ENCODE measurements at places on chromosomes 1 and 21.

GRCh38 chr1:12774801-12775345, 1.3 kb downstream of the PRAMEF12 start:
- no peak for DNase-seq

GRCh38 chr1:3289502-3289901, 165.0 kb upstream of the ARHGEF16 start:
- DNase-seq: no peak

GRCh38 chr1:176461576-176461975, 1.4 kb upstream of the PAPPA2 start:
- no peak for DNase-seq

DNA sequence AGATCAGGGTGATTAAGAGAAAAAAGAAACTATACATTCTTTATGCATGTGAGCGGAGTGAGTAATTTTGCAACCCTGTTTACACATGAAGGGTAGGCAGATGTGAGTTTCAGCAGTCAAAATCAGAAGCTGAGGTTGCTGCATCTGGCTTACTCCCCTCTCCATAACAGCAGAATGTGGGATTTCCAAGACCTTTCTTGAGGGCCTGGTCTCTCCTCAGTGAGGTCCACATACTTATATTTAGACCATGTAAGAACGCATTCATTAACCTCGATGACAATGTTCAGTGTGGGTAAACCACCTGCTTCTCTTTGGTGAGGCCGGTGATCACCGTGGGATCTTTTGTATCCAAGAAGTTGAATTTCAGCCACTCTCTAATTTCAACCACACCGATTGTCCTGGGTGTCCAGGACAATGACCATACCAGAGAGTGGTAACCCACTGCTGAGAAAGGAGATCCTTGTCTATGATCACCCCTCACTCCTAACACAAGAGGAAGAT, 18.7 kb upstream of the RAP1A start:
- peak; percentile 92 for DNase-seq

DNA sequence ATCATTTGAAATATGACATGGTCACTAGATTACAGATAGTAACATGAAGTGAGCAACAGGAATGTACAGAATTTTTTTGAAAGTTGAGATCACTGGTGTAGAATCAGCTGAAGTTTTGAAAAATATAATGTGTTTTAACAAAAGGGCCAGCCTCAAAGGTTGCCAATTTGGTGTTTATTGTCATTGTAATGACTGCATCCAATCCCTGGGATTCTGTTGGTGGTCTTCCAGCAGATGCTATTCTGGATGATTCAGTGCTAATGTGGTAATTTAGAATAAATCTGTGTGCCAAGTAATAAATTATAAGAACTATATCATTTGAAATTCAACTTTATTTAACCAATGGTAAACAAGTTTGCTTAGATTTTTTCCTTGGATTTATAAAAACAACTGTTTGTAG, 436.4 kb upstream of the PKN2 start:
- DNase-seq: no peak

- DNase-seq: no peak
These were observed 317.1 kb downstream of the DPYD start for GRCh38 chr1:97603776-97604175.

DNA sequence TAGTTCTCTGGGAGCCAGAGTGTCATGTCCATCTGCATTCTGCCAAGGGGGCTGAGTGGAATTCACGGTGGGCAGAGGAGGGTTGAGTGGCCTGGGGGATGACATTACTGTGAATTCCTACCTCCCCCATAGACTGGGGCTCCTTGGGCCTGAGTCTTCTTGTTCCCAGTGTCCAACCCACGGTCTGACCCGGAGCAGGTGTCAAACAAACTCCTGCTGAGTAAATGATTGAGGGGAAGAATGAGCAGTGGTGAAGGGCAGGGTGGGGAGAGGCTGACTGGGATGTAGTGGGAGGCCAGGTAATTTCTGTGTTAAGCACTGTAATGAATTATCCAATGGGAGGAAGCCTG, 597.6 kb downstream of the MATN1 start:
- DNase-seq: no peak

DNA sequence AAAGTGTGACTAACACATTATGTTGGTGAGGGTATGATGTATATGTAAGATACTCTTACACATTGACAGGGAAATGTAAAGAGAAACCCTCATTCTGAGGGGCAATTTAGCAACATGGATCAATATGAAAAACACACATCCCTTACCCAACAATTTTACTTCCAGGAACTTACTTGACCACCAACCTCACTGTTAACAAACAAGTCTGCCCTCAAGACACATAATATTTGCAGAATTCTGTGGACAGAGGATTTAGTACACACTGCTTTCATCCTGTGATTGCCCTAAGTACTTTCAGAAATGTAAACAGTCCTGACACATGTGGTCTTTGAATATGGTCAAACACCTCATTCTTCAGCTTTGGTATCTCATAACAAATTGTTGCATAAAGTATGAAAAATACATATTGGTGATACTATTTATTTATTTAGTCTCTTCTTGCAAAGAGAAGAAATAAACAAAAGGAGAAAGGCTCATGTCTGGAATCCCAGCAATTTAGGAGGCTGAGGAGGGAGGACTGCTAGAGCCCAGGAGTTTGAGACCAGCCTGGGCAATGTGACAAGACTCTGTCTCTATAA, 6.9 kb downstream of the USP48 start:
- DNase-seq: no peak

DNA sequence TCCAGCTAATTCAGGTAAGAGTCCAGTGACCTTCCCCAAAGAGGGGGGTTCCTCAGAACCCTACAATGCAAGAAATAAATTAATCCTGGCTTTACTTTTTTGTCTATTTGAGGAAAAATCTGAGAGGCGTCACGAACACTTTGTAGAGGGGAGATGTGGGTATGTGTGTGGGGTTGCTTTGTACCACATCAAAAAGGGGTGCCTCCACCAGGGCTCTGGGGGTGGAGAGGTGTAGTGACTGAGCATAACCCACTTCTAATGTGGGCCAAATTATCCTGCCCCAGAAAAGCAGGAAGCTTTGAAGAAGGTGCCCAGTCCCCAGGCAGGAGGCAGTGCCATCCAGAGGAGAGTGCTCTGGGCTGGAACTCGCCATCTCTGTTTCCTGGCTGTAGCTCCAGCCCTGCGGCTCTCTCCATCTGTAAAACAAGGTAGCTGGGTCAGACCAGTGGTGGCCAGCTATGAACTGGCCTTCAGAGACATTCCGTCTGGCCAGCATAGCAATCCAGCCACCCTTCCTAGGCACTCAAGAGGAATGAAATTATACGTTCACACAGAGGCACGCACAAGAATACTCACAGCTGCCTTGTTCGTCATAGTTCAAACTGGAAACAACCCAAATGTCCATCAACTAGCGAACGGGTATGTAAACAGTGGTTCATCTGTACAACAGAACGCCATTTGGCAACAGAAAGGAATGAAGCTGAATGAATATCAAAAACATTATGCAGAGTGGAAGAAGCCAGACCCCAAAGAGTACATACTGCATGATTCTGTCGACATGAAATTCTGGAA, 45.4 kb upstream of the TNFRSF1B start:
- no peak for DNase-seq

- DNase-seq: no peak
These were observed 89.8 kb downstream of the TRIM11 start for GRCh38 chr1:228316589-228317387.

DNA sequence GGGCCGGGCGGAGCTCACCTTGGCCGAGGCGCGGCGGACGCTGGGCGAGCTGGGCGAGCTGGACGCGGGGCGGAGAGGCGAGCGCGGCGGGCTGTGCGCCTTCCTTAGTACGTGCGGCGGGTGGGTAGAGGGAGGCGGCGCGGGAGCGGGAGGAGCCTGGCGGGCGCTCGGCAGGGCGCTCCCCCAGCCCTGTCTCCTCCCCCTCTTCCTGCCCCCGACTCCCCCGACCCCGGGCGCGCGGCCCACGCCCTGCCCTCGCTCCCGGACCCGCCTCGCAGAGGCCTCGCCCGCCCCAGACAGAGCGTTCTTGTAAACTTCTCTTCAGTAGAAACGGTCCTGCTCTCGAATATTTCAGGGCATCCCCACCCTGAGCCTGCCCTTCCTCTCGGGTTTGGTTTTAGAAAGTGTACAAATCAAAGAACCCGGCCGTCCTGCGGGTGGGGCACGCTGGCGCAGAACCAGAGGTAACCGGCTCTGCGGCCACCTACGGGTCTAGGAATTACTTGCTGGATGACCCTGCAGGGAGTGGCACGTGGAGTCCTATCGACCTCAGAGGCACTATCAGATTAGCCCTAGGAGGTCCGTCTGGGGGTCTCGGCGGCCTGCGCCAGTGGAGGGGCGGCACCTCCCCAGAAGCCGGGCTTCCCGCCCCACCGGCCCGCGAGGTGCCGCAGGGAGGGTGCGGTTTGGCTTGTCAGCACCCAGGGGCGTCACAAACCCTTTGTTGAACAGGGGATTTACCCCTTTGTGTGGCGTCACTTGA, at the start of gene S100A10:
Gene S100A10 (minus strand): TSS at position 126 of the 763 bp plus-strand sequence. CDS start 7,629 bp downstream, outside the sequence.
- peak; percentile 72 for DNase-seq

DNA sequence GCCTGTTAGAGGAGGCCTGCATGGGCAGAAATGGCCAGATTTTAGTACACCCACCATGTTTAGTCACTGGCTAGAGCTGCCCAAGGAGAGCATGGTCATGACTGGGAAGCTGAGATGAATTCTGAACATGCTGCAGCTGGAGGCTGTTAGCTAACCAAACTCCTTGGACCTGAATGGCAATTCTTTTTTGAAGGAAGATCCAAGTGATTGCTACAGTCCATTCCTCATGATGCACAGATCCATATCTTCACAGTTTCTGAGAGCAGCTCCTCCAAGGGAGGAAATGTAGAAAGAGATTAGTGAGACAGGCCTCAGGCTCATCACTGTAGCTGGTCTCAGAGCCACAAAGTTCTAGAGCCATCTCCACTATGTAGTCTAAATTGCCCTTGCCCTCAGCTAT, 11.1 kb downstream of the ZFYVE9 start:
- DNase-seq: no peak

DNA sequence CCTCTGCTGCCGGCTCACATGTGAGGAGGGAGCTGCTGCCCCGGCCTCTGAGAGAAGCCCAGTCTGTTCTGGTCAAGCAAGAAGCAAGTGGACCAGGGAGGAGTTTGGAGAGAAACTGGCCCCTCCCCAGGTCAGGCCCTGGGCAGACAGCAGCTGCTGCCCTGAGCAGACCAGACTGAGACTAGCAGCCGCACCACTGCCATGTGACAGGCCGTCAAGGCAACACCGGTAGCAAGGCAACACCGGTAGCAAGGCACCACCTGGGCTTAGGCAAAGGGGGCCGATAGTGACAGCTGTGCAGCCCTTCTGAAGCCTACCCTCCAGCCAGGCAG, 50.3 kb downstream of the ARHGEF16 start:
- DNase-seq: no peak

DNA sequence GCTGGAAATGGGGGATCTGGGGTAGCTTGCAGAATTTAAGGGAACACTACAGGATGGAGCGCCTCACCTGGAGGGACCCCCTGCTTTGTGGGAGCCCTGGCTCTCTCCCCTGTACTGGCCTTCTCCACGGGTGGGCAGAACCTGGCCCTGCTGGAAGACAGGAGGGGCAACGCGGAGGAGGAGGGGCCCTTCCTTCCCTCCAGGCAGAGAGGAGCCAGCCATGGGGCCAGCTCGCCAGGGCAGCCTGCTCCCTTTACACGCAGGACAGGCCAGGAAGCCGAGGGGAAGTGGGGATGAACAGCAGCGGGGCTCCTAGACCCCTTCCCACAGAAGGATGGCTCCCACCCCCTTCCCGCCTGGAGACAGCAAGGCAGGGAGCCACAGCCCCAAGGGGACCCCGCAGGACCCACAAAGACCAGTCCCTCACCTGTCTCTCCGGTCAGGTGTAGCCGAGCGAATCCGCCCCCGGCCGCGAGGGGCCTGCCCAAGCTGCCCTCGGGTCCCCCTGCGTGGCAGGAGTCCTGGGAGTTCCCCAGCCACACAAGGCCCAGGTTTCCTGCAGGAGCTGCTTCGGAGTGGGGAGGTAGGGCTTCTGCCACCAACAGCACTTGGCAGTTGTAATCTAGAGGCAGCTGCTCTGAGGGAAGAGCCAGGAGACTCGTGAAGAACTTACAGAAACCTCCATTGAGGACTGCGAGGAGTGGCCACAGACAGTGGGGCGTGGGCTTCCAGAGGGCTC, 1.6 kb upstream of the SLC19A1 start:
- no peak for DNase-seq

GRCh38 chr1:88802404-88802803, 89.0 kb downstream of the GTF2B start:
- no peak for DNase-seq

- no peak for DNase-seq
These were observed 1313.3 kb downstream of the KCNT2 start for GRCh38 chr1:195294911-195295310.

DNA sequence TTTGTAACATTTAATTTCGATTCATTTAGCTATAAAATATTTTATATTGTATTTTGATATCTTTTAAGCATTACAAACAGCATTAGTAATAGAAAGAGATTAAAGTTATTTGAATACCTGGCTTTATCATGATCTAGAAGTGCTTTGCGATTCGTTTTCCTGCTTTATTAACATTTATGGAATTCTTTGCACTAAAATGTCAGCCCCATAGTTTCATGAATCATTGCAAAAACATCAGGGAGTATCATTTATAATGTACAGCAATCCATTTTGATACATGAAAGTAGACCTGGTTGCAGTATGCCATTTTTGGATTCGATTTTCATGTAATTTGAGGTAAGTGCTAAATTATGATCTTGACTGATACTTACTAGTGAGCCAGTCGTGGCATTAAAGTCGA, 108.0 kb upstream of the DPYD start:
- no peak for DNase-seq

GRCh38 chr21:14589855-14590563, 43.9 kb upstream of the SAMSN1 start:
- DNase-seq: peak; percentile 64

- DNase-seq: no peak
These were observed 8.7 kb downstream of the WRAP73 start for GRCh38 chr1:3641046-3641760.

DNA sequence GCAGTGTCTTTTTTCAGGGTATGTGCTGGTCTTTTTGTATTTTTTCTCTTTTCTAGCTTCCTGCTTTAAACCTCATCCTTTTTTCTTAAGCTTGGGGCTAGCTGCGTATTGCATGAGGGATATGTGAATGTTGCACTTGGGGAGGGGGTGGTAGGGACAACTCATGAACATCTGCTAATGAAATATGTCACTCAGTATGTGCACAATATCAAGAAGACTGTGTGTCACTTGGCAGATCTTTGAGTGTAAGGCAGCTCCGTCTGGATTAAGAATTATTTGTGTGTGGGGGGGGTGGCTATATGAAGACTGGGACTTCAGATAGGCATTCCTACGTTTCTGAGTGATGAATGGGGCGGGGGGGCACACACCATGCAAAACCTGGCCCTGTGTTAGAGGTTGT, 170.4 kb upstream of the CACNA1E start:
- no peak for DNase-seq

Data from activated CD4-positive, alpha-beta T cell treated with anti-CD3 and anti-CD28 coated beads, Interleukin-2, Interleukin-4, amounts not matched to agents 100 ng/mL and 50 ng/mL, durations not matched to agents 16 hours and 8 hours (primary cell).